ENCODE measurements at places on chromosomes 16 and 17.

DNA sequence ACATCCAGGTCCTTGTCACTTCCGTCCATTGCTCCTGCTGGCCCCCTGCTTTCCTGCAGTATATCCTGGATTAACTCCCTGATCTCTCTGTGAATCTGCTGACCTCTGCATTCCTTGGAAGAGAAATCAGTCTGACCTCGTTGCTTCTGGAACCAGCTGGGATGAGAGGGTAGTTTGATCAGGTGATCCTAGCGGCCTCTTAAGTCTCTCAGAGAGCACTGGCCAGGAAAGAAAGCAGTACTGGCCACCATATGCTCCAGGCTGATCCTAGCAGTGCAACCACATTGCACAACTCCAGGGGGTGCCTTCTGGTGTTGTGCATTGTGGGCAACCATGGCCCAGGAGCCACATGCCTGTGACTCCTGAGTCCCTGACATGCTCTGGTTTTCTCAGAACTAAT lies 79.2 kb downstream of the ARHGAP23 start:
- DNase-seq: no peak

DNA sequence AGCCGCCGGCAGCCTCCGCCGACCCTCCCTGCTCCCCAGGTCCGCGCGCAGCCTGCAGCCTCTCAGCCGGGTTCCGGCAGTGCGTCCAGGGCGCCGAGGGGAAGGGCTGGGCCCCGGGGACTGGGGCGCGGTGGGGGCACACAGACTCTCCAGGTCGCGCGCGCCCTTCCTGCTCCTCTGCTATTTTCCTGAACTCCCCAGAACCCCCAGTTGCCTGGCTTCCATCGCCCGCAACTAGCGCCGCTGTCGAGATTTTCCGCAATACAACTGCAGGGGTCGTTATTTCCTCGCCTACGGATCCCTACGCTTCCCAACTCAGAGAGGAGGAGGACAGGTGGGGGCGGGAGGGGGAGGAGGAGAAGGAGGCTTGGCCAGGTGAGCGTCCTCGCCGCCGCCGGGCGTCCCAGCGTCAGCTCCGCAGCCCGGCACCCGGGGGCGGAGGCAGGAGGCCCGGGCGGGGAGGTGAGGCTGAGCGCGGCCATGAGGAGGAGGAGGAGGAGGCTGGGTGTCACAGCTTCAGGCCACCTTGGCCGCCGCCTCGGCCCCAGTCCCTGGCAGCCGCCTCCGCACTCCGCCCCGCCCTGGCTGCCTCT lies at the start of gene CA10:
Gene CA10 (minus strand): TSS at position 265 of the 593 bp plus-strand sequence.
- DNase-seq: no peak

DNA sequence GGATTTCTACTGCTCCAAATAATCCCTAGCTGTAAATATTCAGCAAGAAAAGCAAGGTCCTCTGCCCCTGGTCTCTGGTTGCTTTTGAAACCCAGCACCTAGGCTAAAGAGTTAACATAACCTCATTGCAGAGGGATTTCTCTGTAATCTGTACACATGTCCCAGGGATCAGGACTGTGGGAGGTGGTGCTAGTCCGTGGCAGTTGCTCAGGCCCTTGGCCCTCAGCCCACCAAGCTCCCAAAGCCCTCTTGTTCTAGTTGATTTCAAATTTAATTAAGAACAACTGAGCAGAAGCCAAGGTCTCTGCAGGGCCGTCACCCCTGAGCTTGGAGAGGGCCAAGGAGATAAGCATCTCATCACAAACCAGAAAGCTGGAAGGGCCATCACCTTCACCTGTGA lies 181.1 kb downstream of the SOX9 start:
- no peak for DNase-seq

DNA sequence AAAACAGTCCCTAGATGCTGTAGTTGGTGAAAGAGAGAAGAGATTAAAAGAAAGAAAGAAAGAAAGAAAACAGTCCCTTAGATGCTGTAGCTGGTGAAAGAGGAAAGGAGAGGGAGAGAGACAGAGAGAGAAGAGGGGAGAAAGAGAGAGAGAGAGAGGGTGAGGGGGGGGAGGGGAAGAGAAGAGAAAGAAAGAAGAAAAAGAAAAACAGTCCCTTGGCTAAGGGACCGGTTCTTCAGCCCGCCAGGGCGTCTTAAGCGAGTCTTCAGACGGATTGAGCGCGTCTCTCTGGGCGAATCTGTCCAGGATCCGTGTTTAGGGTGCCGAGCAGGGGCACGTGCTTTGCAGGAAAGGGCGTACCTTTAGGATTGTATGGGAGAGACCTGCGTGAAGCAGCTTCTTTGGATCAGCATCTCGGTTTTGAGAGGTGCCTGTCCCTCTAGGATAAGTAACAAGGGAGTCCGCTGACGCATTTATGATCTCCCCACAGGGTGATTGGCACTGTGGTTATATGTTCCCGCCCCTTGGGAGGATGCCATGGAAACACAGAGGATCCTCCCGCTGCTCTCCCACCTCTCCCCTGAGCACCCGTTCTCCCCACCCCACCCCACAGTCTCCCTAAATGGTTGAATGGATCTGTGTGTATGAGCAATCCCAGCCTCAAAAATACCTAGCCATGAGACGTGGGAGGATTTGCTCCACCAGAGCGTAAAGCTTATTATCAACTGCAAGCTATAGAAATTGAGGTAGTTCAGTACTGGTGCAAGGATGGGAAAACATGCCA lies 16.7 kb downstream of the GNGT2 start:
- no peak for DNase-seq

DNA sequence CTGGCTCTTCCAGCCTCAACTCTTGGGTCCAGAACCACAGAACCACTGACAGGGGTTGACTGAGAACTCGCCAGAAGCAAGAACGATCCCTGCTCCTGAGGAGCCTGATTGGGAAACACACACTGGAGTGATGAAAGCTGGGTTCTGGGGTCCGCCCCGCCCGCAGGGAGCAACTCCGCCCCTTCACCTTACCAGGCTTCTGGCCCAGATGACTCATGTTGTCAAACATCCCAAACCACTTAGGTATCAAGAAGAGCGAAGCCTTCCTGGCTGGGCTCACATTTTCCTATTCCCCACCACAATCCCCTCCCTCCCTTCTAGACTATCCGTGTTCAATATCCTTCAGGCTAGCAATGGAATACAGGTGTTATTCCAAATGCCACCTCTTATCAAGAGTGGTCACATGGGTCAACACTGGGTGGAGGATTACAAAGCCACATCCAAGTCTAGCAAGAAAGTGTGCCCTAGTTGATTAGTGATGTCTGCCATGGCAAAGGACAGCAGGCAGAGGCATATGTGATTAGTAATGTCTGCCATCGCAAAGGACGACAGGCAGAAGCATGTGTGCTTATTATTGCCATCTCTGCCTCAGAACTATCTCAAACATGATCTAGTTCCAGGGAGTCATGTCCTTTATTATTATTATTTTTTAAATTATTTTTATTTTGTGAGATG lies 70.5 kb downstream of the TIMM22 start:
- no peak for DNase-seq
